A549 treated with GW870086 at 1 μM for 4 hours (cell line): ENCODE measurements at places on chromosomes 7 and 10. TPM values are rescaled to one million over a fixed set of nuclear protein-coding genes. Genes with fewer than 3 reads are reported as not detected.

Gene DGKI
- total RNA-seq = 0.22 to 0.33 TPM (median 0.25 TPM) in 4 of 5 replicates, not detected in the other

Gene ZNF775
- 4.5 to 6.3 TPM (median 5.2 TPM) in 5 replicates for total RNA-seq

Gene ZNF804B
- not detected in 5 replicates for total RNA-seq

Gene ACBD7
- total RNA-seq = 0.85 to 1.3 TPM (median 1.1 TPM) in 5 replicates

Gene GOLGA7B
- total RNA-seq = 3.1 to 4.7 TPM (median 4.1 TPM) in 5 replicates

Gene PURB
- total RNA-seq = 10.8 to 14.5 TPM (median 13.0 TPM) in 5 replicates

Gene KIF11
- total RNA-seq = 26.8 to 40.1 TPM (median 35.1 TPM) in 5 replicates

Gene BTBD16
- total RNA-seq = 0.48 to 1.7 TPM (median 0.81 TPM) in 5 replicates

Gene NME8
- not detected in 5 replicates for total RNA-seq

Gene MLXIPL
- 1.2 to 1.5 TPM (median 1.3 TPM) in 5 replicates for total RNA-seq

Gene USP6NL
- total RNA-seq = 10.4 to 14.0 TPM (median 12.5 TPM) in 5 replicates

Gene MKI67
- 50.5 to 71.5 TPM (median 60.1 TPM) in 5 replicates for total RNA-seq

Gene SLC13A1
- not detected in 5 replicates for total RNA-seq

Gene MEST
- 33.2 to 42.9 TPM (median 40.0 TPM) in 5 replicates for total RNA-seq

Gene NODAL
- not detected in 5 replicates for total RNA-seq

Gene ZNF853
- total RNA-seq = 1.7 to 2.9 TPM (median 2.5 TPM) in 5 replicates

Gene SEMA4G
- 7.5 to 9.3 TPM (median 8.7 TPM) in 5 replicates for total RNA-seq

Gene TRPV5
- not detected in 5 replicates for total RNA-seq

Gene SLC26A5
- total RNA-seq = not detected in 5 replicates

Gene COL17A1
- 1.5 to 2.2 TPM (median 1.8 TPM) in 5 replicates for total RNA-seq

Gene NDUFA5
- total RNA-seq = 28.4 to 44.4 TPM (median 34.1 TPM) in 5 replicates

Gene PTPRN2
- 0.48 to 1.1 TPM (median 0.84 TPM) in 5 replicates for total RNA-seq

Gene JAZF1
- 3.7 to 6.2 TPM (median 5.8 TPM) in 5 replicates for total RNA-seq

Gene FAM200A
- total RNA-seq = 4.9 to 7.0 TPM (median 6.9 TPM) in 5 replicates

Gene ATRNL1
- total RNA-seq = 0.14 to 0.28 TPM (median 0.18 TPM) in 4 of 5 replicates, not detected in the other

Gene CALML3
- total RNA-seq = not detected in 5 replicates

Gene ARHGEF5
- 1.8 to 2.3 TPM (median 2.1 TPM) in 5 replicates for total RNA-seq

Gene FAM13C
- 0.05 to 0.29 TPM (median 0.11 TPM) in 3 of 5 replicates, not detected in the others for total RNA-seq

Gene TRIM73
- 1.2 to 2.7 TPM (median 2.4 TPM) in 5 replicates for total RNA-seq

Gene C1QL3
- not detected in 5 replicates for total RNA-seq

Gene ABCB4
- total RNA-seq = 0.03 TPM in 1 of 5 replicates, not detected in the others

Gene GET4
- 46.5 to 68.4 TPM (median 59.3 TPM) in 5 replicates for total RNA-seq

Gene CRYGN
- not detected in 5 replicates for total RNA-seq
